ENCODE measurements at places on chromosomes 12 and 14.
A peak's percentile ranks its signal among the peaks of the same experiment; 100 is the strongest.

DNA sequence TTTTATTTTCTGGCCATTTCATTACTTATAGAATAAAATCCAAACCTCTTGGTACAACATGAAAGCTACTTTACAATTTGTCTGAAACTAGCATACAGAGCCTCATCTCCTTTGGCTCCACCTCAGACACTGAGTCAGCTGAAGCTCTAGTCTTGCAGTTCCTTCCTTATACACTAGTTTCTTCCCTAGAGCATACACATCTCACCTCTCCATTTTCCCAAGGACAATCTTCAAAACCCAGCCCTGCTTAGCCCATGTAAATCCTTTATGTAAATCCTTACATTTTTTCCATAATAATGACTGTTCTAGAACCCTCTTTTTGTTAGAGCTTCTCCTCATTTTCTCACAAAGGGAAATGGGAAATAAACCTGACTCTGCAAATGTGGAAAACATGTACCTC, 463.4 kb downstream of the SLC16A7 start:
- DNase-seq = no peak

DNA sequence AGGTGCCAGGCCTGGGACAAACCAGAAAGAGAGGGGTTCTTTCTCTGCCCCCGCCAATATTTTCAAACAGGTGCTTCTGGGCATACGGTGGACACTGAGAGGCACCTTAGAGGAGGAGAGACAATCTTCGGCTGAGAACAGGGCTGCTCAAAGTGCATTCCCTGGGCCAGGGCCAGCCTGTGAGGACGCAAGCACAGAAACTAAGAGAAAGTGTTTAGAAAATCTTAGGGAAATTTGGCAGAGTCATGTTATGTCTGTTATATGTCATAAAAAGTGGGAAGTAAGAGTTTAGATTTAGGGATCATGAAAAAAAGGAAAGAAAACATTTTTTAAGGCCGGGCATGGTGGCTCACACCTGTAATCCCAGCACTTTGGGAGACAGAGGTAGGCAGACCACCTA, 83.7 kb downstream of the VWF start:
- DNase-seq = no peak

- DNase-seq = peak; percentile 28
Observed at GRCh38 chr12:88897723-88898122, 317.5 kb upstream of the KITLG start.

DNA sequence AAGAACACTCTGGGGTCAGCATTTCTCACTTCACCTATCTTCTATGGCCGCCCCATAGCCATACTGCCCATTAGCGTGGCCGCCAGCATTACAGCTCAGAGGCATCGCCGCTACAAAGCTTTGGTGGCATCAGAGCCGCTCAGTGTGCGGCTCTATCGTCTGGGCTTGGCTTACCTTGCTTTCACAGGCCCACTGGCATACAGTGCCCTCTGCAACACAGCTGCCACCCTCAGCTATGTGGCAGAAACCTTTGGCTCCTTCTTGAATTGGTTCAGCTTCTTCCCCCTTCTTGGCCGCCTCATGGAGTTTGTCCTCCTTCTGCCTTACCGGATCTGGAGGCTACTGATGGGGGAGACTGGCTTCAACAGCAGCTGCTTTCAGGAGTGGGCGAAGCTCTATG, 2.6 kb downstream of the DNAJC22 start:
- no peak for DNase-seq

DNA sequence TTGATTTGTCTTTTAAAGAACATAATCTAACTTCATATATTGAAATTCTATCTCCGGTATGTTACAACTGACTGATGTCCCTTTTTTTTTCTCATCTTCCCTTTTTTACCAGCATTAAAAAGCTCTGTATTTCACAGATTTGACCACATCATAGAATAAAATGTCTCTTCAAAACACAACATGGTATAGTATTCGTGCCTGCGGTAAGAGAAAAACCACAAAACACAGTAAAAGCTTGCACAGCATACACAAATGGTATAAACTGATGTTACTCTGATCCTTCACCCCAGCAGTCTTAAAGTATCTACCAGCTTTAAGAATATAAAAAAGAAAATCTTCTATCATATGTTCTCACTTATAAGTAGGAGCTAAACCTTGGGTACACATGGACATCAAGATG, 83.4 kb downstream of the HECTD1 start:
- no peak for DNase-seq

- peak; percentile 57 for DNase-seq
Observed at GRCh38 chr12:62123721-62124203, 136.4 kb upstream of the USP15 start.

All from fibroblast of the aortic adventitia (primary cell).